Activated CD4-positive, alpha-beta T cell treated with anti-CD3 and anti-CD28 coated beads, Interleukin-2, amount 10 ng/mL, durations not matched to agents 24 days and 14 days (primary cell): ENCODE measurements at places on chromosomes 6 and 20. TPM values are rescaled to one million over a fixed set of nuclear protein-coding genes. Genes with fewer than 3 reads are reported as not detected.

GRCh38 chr6:22237526-22237925, 59.3 kb downstream of the PRL start:
- no peak for DNase-seq

- DNase-seq = peak; percentile 80
Measured at GRCh38 chr20:57391439-57392301, 474 bp downstream of the RBM38 start.

GRCh38 chr6:107616775-107617174, 126.9 kb downstream of the SOBP start:
- DNase-seq = no peak

GRCh38 chr6:29887819-29888776, 54.2 kb upstream of the HLA-A start:
- DNase-seq = peak; percentile 95

- DNase-seq = no peak
Measured at GRCh38 chr20:51570739-51571459, 28.4 kb upstream of the NFATC2 start.

DNA sequence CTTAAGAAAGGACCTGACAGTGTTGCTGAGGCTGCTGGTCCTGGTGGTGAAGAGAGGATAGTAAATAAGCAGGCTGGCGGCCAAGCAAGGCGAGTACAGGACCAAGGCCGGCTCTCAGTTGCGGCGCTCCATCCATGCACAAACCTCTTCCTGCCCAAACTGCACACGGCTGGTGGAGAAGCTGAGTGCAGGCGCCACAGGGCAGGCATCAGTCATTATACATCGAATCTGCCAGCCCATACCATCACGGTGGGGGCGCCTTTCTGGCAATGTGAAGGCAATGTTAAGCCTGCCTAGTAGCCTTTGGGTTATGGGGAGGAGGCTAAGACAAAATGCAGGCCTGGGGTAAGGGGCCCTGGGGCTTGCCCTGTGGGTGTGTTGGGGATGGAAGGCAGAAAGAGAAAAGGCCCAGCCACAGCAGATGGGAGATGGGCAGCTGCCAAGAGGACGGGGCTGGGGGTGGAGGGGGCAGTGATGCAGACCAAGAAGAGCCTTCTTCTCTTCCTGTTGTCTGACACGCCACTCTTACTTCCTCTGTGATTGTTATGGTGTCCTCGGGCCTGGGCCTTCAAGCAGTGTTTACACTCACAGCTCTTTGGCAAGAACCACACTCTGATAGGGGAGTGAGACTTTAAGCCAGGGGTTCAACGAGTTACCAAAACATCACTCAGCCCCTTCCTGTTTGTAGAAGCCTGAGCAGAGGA, 20.3 kb upstream of the KCNK16 start:
- no peak for DNase-seq

DNA sequence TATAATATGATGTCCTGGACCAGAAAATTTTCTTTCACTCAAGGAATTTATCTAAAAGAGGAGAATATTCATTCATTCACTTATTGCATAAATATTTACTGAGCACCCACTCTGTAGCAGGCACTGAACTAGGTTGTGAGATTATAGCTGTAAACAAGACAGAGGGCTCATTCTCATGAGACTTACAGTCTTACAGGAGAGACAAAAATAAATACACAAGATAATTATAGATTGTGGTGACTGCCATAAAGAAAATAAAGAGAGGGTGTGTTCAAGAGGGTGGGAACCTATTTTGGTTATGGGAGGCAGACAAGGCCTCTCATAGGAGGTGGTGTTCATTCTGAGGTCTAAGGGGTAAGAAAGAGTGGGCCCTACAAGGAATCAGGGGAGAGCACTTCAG, 109.9 kb upstream of the SUPT3H start:
- DNase-seq = no peak

The HLA-DQB2 gene
- 0.28 and 0.72 TPM in 2 replicates for total RNA-seq

- no peak for DNase-seq
Measured at GRCh38 chr6:109872968-109873545, 105.1 kb upstream of the GPR6 start.

DNA sequence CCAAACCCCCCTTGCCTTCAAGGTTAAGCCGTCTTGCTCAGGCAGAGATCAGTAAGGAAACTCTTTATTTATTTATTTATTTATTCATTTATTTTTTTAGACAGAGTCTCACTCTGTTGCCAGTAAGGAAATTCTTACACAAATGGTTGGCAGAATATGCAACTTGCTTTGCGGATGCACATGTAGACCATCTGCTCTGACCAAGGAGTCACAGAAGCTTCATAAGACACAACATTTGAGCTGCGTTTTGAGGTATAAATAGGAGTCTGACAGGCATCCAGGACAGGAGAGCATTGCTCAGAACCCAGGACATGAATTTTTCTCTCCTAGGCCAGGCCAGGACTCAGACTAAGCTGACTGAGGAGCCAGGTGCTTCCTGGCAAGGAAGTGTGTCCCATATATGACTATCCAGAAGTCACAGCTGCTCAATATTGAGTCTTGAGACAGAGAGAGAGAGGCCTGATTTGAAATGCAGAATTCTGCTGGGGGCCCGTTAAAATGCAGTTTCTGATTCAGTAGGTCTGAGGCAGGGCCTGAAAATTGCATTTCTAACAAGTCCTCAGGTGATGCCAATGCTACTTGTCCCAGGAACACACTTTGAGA, 43.9 kb downstream of the HLA-A start:
- no peak for DNase-seq

The COQ3 gene
- 13.4 and 14.4 TPM in 2 replicates for total RNA-seq

- DNase-seq = no peak
Measured at GRCh38 chr6:29071831-29072723, 15.0 kb downstream of the OR2B3 start.

DNA sequence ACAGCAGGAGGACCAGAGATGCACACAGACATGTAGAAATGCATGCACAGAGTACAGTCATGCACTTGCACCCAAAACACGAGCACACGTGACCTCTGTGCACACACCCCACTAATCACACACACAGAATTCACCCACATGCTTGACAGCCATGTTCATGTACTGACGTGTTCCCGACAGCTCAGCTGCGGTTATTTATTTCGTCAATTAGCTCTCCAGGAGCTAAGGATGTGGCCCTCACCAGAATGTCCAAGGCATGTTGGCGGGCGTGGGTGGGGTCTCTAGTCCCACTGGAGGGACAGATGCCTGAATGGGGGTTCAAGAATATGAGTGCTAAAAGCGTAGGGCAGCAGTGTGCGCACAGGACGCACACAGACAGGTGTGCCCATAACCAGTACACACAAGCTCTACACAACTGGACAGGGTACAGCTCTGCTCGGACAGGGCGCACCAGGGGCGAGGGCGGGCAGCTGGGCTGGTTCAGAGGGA, 571 bp upstream of the PRPF6 start:
- no peak for DNase-seq

- no peak for DNase-seq
Measured at GRCh38 chr6:125294925-125295324, 6.8 kb downstream of the HDDC2 start.
